ENCODE measurements at places on chromosomes 6 and 20.

GRCh38 chr20:37316116-37316774 is 26.8 kb downstream of the MANBAL start:
- DNase-seq = no peak

DNA sequence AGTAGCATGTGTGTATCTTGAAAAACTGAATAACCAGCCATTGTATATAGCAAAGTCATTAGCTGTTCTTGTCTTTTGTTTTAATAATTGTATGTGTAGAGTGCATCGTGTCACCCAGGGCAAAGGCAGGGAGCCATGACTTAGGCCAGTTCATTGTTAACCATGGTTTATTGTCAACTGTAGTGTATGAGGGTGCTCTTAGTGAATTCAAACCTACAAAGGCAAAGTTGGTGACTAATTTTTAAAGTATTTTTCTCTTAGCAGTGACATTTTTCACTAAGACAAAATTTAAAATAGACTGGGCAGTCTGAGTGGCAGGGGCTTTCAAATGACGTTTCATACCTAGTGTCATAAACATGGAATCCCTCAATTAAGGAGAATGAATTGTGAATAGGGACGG is 79.0 kb downstream of the TULP4 start:
- no peak for DNase-seq

DNA sequence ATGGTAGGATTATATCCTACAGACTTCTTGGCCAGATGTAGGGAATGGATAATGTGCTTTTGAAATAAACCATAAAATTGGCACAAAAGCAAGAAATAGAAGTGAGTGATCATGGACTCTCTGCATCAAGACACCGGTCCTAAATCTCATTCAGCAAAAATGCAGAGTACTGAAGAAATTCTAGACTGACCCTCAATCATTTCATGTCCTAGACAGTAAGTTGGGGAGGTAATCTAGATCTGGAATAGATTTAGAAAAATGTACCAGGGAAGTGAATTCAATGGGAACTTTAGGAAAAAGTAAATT is 69.7 kb upstream of the ADTRP start:
- DNase-seq = no peak

DNA sequence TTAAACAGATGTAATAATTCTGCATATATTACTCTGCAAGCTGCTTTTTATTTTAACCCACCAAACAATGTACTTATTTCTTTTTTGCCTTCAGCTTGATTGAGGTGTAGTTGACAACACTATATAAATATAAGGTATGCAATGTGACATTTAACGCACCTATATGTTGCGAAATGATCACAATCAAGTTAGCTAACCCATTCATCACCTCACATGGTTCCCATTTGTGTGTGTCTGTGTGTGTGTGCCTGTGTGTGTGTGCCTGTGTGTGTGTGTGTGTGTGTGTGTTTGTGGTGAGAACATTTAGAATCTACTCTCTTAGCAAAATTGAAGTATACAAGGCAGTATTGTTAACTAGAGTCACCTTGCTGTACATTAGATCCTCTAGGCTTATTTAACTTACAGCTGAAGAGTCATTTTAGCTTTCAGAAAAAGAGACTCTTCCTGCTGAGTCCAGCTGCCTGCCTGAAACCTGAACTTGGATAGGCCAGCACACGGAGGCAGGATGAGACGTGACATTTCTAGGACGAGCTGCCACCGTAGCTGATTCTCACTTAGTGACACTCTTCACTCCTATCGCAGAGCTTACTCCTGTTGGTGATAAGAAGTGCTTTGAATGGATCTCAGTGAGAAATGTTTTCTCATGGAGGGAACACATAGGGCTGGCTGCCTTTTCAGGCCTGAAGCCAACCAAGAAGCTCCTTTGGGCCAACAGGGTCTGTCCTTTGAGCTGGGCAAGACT is 126.5 kb upstream of the RIPOR2 start:
- DNase-seq = no peak

GRCh38 chr20:24702501-24703283 is 233.3 kb downstream of the SYNDIG1 start:
- no peak for DNase-seq

DNA sequence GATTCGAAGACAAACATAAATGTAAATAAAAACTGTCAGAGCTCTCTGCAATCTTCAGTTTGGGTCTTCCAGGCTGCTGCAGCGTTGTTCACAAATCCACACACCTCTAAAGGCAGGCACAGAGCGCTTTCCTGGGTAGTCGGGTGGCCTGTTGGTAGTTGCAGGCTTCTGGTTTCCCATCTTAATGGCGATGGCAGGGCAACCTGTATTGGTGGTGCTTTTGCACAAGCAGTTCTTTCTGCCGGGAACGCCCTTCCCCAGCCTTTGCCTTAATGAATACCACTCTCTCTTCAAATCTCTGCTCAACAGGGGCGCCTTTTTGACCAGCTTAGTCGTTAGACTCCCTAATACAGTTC is 723 bp upstream of the IFT52 start:
- DNase-seq = no peak

DNA sequence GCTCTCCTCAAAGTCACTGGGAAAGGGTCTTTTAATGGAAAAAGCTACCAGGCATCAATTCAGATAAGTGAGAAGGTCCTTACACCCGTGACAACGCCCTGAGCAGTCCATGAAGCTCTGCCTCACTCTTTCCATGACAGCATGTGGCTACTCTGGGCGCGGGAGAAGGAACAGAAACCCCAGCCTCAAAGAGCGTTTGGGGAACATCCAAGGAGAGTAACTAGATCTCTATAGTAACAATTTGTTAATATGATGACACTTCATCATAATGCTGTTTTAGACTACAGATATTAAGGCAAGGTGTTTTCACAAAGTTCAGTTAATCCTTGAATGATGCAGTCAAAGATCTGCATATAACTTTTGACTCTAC is 55.2 kb downstream of the KIF6 start:
- DNase-seq = no peak

DNA sequence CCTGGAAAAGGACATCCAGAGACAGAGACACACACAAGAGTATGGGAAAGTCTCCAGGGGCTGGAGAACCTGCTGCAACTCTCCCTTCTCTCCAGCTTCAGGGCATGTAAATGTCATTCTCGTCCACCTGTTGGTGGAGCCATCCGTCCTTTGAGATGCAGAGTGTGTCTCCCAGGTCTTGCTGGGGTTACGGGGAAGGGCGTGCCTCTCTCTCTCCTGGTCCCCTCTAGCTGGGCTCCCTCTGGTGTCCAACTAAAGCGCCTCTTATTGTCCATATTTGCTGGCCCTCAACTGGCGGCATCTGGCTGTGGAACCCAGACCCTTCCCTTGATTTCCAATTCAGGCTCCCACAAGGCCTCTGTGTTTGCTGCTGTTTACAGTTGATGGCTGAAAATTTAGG is 244.1 kb downstream of the BMP7 start:
- DNase-seq = no peak

DNA sequence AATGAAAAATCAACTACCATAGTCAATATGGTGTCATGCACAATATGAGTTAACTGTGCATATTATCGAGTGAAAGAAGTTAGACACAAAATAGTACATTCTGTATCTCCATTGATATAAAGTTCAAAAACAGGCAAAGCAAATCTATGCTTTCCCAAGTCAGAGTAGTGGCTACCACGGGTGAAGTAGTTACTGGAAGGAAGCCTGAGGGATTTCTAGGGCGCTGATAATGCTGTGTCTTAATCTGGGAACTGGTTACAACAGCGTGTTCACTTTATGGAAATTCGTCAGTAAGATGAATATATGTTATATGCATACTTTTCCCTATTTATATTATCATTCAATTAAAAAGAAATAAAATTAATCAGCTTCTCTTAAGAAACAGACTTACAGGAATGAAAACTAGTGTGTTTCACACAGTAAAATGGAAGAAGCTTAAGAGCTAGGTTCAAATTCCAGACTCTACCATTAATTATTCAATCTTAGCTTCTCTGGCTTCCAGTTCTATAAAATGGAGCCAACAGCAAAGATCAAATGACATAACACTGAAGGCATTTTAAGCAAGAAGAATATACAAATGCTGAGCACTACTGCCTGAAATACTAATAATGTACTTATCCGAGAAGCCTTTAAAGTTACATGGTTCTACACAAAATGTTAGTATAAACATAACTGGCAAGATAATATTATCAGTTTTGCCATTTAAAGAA is 19.2 kb downstream of the BACH2 start:
- no peak for DNase-seq

DNA sequence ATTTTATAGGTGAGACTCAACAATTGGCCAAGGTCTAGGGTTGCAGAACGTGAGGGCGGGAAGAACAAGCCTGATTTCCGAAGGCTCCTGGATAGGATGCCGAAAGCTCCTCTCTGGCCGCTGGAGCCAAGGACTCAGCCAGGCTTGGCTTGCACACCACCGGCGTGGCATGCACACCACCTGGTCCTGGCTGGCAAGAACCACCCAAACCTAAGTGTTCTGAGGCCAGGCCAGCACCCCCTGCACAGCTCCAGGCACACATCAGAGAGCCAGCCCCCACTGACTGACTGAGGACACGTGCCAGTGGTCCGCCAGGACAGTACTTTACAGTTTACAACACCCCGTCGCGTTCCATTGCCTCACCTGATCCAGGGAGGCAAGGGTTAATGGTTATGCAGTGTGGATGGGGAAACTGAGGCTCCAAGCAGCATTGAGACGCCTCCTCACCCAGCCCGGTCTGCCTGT is 414 bp downstream of the TGM2 start:
- no peak for DNase-seq

- no peak for DNase-seq
Observed at GRCh38 chr20:51583499-51583898, 41.0 kb upstream of the NFATC2 start.

GRCh38 chr6:137309078-137309762 is 90.0 kb upstream of the IFNGR1 start:
- no peak for DNase-seq

GRCh38 chr6:41200901-41201763 is at the start of gene TREML2:
Gene TREML2, minus strand, starts transcription at chr6:41201149. Its CDS starts 141 bp downstream, at chr6:41201008.
- no peak for DNase-seq

- DNase-seq = no peak
Observed at GRCh38 chr6:95364016-95364604, 213.2 kb upstream of the MANEA start.

DNA sequence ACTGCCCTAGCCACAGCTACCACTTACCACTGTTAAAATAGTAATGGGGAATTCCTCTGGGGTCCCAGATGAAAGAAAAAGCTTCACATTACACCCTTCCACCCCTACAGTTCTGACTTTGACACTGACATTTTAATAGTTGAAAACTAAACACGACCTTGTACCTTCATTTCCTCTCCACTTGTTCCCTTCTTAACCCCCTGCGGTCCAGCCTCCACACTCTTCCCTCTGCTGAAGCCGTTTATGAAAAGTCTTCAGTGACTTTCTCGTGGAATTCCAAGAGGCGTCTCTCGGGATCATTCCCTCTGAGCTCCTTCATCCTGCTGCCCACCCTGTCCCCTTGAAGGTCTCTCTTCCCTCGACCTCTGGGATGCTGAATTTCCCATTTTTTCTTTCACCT is 36.6 kb upstream of the TIAM2 start:
- no peak for DNase-seq

- no peak for DNase-seq
Observed at GRCh38 chr20:50330504-50331313, 140.1 kb downstream of the CEBPB start.

Data from thoracic aorta (tissue), 2 donors.